ENCODE measurements at places on chromosomes 12 and 14. TPM values are rescaled to one million over a fixed set of nuclear protein-coding genes. Genes with fewer than 3 reads are reported as not detected.

The BATF gene
- total RNA-seq, result not detected

The IRAK3 gene
- 5.1 TPM for total RNA-seq

The MYL2 gene
- not detected for total RNA-seq

The STXBP6 gene
- total RNA-seq, result 7.6 TPM

The LPAR5 gene
- total RNA-seq, result not detected

The OAS1 gene
- 1.9 TPM for total RNA-seq

The TMEM119 gene
- 211 TPM for total RNA-seq

The RABGGTA gene
- 16.9 TPM for total RNA-seq

The TSPAN8 gene
- total RNA-seq, result not detected

Data from bronchial smooth muscle cell (primary cell).